ENCODE measurements at places on chromosomes 11 and 22.

DNA sequence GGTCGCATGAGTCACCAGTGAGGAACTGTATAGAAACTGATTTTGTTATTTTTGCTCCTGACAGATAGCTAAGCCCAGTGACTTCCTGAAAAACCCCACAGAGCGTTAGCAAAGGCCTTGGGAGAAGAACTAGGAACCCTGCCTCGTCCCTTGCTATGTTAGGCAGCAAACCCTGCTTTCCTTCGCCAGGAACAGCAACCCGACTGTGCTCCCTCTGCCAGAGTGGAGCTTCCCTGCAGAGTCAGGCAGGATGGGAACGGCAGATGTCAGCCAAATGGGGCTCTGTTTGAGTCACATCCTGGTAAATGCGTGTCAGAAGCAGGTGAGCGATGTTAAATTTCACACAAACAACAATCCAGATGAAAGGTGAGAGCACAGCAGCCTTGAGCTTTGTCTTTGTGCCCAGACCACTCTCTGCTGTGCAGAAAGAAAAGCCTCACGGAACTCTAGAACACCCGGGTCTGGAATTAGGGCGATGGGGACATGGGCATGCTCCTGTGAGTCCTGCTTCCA is 186.6 kb downstream of the ADAMTS15 start:
- DNase-seq: no peak

- DNase-seq: no peak
Measured at GRCh38 chr11:68455485-68455884, 5.1 kb upstream of the PPP6R3 start.

DNA sequence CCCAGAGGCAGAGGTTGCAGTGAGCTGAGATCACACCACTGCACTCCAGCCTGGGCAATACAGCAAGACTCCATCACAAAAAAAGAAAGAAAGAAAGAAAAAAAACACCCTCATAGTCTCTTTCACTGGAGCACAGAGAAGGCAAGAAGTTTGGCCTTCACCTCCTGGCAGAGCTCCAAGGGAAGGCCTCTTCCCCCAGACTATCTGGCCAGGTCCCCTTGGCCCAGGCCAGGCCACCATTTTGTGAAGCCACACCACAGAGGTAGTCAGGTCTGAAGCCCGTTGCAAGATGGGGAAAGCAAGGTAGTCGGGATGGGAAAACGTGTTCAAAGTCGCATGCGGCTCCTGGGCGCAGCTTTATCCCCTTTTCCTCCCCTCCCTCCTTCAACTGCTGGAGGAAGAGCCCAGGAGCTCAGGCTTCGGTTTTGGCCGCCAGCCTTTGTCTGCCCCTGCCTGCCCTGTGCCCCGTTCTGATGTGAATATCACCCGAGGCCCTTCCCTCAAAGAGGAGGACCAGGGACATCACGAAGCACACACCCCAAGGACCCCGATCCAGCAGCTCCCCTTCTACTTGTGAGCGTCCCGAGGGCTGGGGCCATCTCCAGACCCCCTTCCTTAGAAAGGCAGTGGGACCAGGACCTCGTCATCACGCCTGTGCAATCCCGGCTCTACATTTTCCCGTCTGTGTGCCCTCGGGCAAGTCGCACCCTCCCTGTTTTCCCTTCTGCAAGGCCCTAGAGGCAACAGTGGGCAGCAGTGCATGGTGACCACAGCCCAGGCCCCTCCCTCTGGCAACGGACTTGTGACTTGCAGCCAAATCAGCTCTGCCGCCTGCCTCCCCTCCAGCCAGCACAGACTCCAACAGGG is 17.7 kb downstream of the CABP7 start:
- peak; percentile 16 for DNase-seq

DNA sequence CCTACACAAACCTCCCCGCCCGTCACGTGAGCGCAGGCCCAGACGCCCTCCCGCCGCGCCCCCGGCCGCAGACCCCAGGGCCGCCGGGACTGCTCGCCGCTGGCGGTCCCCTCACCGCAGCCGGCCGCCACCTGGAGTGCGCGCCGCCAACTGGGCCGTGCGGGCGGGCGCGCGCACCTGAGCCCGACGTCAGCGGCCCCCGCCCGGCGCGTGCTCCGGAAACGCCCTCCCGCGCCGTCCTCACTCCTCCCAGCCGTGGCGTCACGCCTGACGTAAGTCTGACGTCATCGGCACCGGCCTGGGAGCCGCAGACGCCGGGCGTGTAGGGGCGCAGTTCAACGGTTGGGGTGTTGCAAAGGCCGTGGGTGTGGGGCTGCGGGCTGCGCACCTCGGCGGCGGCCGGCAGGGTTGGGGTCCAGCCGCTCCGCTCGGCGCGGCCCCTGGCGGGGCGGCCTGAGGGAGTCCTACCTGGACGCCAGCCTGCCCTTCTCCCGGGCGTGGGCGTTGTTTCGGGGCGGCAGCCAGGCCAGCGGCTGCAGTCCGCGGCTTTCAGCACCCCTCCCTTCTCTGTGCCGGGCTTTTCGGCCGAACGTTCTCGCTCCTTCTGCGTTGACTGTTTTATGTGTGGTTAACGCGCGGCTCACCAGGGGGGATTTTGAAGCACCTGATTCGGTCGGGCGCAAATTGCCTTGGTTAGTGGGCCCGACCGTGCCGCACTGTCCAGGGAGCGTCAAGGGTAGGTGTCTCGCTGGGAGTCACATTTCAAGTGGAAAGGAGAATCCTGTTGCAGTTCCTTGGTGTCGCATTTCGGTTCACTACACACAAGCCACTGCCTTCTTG is at the start of gene JOSD1:
JOSD1 (minus strand) TSS at position 155 of the 840 bp plus-strand sequence. CDS start 956 bp downstream, outside the sequence.
- peak; percentile 91 for DNase-seq

DNA sequence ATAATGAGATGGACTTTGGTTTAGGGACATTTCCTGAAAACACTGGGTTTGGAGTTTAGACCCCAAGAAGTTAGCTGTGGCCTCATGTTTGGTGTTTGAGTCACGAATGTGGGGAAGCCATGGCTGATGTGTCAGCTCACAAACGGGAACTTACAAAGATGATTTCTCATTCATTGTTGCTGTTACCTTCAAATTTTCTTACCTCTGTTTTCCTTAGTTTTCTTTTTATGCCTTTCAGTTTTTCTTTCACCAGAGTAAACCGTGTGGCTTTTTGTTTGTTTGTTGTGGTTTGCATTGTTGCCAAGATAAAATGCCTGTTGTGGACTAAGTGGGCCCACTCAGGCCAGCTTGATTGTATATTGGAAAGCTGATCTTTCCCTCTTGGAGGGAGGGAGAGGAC is 89.1 kb downstream of the SWAP70 start:
- DNase-seq: no peak

GRCh38 chr11:117154468-117154867 is 10.4 kb downstream of the PAFAH1B2 start:
- no peak for DNase-seq

DNA sequence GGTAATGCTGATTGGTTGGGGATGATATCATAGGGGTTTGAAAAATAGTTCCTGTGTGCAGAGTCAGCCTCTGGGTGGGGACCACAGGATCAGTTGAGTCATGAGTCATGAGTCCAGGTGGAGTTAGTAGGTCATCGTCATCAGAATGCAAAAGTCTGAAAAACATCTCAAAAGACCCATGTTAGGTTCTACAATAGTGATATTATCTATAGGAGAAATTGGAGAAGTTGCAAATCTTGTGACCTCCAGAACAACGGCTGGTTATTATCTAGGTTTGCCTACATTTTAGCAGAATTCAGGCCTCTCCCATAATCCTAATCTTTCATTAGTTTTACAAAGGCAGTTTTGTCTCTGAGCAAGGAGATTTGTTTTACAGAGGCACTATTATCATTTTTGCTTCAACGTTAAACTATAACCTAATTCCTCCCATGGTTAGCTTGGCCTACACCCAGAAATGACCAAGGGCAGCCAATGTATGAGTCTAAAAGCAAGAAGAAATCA is 38.9 kb downstream of the MS4A2 start:
- DNase-seq: no peak

GRCh38 chr11:11789735-11790369 is 51.9 kb upstream of the USP47 start:
- DNase-seq: no peak

DNA sequence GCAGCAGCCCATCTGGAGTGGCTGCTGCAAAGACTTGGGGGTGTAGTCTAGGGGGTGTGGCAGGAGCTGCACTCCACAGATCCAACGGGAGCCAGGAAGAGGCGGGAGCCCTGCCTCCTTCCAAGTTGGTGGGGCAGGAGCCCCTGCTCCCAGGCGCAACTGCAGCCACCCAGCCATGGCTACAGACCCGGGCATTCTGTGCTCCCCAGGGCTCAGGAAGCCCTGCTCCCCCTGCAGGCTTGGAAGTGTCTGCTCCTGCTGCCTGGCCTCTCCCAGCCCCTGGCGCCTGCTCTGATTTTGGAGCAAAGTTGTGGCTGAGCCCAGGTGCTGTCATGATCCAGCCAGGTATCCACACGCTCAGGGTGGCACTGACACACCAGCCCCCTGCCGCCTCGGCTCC is 58.5 kb downstream of the CCDC34 start:
- no peak for DNase-seq

DNA sequence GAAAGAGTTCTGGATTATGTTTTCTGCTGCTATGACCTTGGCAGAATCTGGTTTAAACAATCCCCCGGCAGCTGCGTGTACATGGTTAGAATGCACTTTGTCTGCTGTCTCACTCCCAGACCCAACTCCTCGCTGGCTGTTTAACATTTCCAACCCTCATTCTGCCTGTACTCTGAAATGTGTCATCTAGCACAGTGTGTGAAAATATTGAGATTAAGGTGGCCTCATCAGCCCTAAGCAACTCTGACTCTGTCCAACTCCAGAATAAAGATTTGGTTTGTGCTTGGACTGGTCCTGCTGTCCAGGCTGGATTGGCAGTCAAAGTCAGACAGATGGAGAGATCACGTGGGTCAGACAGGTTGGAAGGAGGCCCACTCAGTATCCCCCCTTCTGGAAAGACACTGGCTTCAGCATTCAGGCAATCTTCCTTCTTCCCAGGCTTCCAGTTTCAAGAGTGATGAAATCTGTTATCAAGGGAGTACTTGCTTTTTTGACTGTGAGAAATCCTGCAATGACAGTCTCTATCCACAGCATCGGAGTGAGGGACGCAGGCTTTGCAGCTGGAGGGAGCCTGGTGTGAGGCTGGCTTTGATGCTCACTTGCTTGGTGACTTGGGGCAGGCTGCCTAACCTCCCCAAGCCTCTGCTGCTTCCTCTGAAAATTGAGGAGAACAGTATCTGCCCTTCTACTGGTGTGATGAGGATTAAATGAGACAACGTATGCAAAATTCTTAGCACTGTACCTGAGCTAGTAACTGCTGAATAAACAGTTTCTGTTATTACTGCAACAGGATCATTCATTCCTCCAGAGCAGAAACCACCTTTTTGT is 29.8 kb downstream of the ABTB2 start:
- peak; percentile 72 for DNase-seq

DNA sequence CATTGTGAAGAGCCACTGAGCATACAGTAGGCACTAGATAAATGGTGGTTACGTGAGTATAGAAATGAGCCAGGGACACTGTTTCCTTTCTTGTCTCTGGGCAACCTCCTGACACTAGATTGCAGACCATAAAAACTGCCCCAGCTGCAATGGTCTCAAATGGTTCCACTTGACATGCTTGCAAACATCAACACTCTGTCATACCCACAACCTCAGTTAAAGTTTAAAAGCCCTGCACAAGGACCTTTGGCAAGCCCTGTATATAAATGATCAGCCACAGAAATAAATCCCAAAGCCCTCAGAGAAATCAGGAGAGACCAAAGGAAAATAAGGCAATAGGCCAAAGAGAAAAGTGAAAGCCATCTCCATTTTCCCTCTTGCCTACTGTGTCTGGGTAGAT is 20.7 kb downstream of the PLEKHA7 start:
- DNase-seq: no peak

GRCh38 chr11:59901306-59901705 is 22.7 kb downstream of the OOSP3 start:
- DNase-seq: no peak

- DNase-seq: no peak
Measured at GRCh38 chr11:57775491-57775890, 13.9 kb downstream of the CTNND1 start.

DNA sequence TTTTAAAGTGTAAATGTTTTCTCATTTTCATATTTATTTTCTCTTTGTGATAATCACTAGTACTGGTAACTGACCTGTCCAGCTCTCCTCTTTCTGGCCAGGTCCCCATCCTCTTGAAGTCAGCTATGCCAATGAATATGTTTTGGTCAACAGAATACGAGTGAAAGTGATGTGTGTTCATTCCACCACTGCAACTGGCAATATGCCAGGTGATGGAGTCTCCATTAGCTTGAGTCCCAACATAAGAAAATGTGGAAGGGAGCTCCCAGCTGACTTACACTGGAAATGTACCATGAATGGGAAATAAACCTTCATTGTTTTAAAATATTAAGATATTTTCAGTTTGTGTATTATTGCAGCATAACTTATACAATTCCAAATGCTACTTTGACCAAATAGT is 75.8 kb downstream of the CCDC34 start:
- no peak for DNase-seq

- DNase-seq: no peak
Measured at GRCh38 chr11:132719684-132720083, 812.6 kb downstream of the OPCML start.

GRCh38 chr22:48362721-48363404 is 1464.8 kb downstream of the BRD1 start:
- DNase-seq: no peak

GRCh38 chr22:25816522-25817059 is 74.6 kb downstream of the MYO18B start:
- no peak for DNase-seq

DNA sequence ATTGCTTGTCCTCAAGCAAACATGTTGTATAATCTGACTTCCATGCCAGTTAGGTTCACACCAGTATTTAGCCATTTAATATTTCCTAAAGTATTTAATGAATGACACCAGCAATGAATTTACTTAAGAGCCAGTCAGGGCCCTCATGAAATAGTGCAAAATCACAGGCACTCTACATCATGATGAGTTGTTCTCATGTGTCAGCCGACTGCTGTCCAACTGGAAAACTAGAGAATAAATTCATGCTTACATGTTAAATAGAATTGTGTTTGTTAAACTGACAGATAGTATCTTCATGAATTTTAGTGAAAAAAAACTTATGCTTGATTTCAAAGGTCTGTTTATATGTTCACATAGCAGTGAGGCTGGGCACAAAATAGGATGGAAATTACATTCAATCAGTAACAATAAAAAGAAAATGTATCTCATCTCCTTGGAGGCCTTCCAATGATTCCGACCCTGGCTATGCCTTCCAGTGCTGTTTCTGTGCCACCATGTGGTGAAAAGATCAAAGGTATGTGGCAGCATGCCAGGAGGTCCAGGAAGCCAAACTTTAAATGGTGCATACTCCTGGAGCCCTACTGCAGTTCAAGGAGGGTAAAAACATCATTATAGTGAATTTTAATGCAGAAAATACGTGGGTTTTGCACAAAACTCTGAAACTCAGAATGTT is 45.2 kb downstream of the CTSC start:
- DNase-seq: no peak

DNA sequence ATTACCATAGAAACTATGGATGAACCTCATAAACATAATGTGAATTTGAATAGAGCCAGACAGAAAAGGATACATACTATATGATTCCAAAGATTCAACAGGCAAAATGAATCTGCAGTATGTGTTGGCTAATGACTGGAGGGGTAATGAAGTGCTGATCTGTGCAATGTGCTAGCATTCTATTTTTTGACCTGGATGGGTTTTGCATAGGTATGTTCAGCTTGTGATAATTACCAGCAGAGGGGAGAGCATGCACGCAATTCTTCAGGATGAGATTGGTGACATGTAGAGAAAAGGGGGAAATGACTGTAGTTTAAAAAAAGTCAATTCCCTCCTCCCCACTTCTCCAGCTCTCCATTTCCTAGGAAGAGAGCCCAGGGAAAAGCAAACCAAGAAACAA is 618 bp upstream of the CCDC81 start:
- DNase-seq: no peak

- DNase-seq: peak; percentile 11
Measured at GRCh38 chr11:14189874-14190273, 169.1 kb downstream of the RRAS2 start.
